Stimulated activated CD8-positive, alpha-beta memory T cell treated with anti-CD3 and anti-CD28 coated beads, Interleukin-15, amount 100 ng/mL, for 4 hours (primary cell): ENCODE measurements at places on chromosomes 13 and 19.

GRCh38 chr19:35267353-35267817, 1.4 kb upstream of the USF2 start:
- peak; percentile 29 for DNase-seq

GRCh38 chr13:58379221-58379620, 747.7 kb downstream of the PCDH17 start:
- DNase-seq = no peak

- no peak for DNase-seq
These were observed 5.2 kb downstream of the EFNB2 start for GRCh38 chr13:106530171-106530851.

GRCh38 chr19:18995804-18996241, 37.5 kb downstream of the SUGP2 start:
- DNase-seq = no peak

- peak; percentile 11 for DNase-seq
These were observed 699 bp downstream of the RCBTB2 start for GRCh38 chr13:48532256-48532505.
